Body of pancreas (tissue), 4 donors: ENCODE measurements at places on chromosomes 6 and 20. TPM values are rescaled to one million over a fixed set of nuclear protein-coding genes. Genes with fewer than 3 reads are reported as not detected.

GRCh38 chr6:52983159-52983848 lies 11.8 kb downstream of the GSTA4 start:
- no peak for DNase-seq

DNA sequence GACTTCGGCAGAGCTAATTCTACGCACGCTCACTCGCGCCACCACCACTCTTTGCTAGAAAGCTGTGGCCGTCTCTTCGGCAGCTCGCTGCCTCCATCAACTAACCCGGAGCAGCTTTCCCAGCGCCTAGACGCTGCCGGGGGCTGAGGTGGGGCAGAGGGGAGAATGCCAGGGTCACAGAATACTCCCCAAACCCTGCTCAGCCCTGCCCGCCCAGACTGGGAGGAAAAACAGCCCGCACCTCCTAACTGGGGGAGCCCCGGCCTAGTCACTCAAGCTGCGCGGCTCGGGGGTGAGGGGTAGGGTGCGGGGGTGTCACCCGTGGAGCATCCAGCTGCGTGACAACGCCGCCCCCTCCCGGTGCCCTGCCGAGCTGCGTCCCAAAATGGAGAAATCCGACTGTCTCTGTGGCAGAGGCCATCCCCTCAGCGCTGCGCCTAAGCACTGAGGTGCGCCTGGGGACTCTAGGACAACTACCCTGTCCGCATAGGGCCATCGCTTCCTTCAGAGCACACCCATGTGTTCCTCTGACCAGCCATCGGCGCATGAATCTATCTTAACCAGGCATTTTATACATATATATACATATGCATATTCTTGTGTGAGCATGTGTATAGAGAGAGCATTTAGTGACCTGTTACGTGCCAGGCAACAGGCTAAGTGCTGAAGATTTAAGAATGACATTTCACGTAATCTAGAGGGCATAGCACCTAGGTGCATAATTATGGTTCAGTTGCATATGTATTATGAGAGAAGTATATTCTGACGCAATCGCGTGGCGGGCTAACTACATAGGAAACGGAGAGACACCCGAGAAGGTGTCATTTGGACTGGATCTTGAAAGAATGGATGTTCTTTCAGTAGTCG lies 1.5 kb upstream of the TENT5A start:
- DNase-seq: peak; percentile 79

- DNase-seq: peak; percentile 57
Measured at GRCh38 chr6:4805553-4806336, 29.5 kb downstream of the CDYL start.

GRCh38 chr20:14232650-14233049 lies 104.8 kb downstream of the FLRT3 start:
- no peak for DNase-seq

- no peak for DNase-seq
Measured at GRCh38 chr6:116695401-116695800, 14.4 kb downstream of the KPNA5 start.

- DNase-seq: no peak
Measured at GRCh38 chr6:37538107-37538506, 38.4 kb upstream of the CCDC167 start.

GRCh38 chr20:9642882-9643281 lies 128.5 kb downstream of the LAMP5 start:
- DNase-seq: no peak

GRCh38 chr6:51743999-51744398 lies 343.4 kb downstream of the PKHD1 start:
- no peak for DNase-seq

GRCh38 chr20:52760791-52761190 lies 211.4 kb upstream of the TSHZ2 start:
- no peak for DNase-seq

- no peak for DNase-seq
Measured at GRCh38 chr6:44849806-44850205, 462.3 kb downstream of the CDC5L start.

GRCh38 chr6:43644940-43645612 lies at the start of gene RSPH9:
RSPH9 (plus strand) TSS chr6:43645036; CDS start chr6:43645099, 63 bp downstream.
- peak; percentile 60 for DNase-seq

DNA sequence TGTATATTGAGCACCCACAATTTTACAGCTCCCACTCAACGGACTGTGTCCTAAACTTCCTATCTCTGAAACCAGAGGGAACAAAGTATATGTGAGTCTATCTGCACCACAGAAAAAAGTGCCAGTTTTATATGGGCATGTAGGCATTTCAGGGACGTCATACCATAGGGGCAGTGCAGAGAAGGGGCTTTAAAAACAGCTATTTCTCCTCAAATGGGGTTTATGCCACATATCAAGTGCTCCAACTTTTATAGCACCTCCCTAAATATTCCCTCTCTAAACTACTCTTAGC lies 28.9 kb upstream of the ASF1A start:
- DNase-seq: no peak

- no peak for DNase-seq
Measured at GRCh38 chr6:23505026-23505425, 621.0 kb upstream of the NRSN1 start.

DNA sequence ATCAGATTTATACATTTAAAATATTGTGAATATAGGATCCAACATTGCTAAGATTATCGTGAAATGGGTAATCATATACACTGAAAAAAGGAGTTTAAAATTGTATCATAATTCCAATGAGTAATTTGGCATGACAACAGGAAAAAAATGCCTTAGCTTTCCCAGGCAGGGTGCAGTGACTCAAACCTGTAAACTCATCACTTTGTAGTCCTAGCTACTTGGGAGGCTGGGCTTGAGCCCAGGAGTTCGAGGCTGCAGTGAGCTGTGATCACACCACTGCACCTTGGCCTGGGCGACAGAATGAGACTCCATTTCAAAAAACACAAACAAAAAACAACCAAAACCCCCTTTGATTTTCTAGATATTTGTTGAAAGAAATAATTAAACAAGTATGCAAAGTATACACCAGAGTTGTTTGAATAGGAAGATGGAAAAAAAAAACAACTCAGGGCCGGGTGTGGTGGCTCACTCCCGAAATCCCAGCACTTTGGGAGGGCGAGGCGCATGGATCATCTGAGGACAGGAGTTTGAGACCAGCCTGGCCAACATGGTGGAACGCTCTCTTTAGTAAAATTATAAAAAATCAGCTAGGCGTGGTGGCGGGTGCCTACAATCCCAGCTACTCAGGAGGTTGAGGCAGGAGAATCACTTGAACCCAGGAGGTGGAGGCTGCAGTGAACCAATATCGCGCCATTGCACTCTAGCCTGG lies 98.7 kb downstream of the TRERF1 start:
- DNase-seq: no peak

DNA sequence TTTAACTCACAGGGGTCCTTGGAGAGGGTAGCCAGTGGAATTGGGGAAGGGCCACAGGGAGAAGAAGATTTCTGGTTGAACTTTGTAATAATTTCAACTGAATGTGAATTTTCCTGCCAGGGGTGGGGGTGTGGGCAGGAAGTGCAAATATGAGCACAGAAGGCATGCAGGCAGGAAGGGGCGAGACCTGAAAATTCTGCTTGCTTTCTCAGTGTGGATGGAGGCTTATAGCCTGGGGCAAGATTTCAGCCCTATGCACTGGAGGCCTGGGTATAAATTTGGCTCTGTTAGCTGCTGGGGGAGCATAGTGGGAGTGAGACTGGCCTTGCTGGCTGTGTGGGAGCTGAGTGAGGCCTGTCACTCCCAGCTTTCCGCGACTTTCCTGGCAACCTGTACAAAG lies 54.4 kb downstream of the PERP start:
- DNase-seq: no peak

GRCh38 chr6:11172501-11173327 lies 59.8 kb downstream of the NEDD9 start:
- DNase-seq: peak; percentile 63

DNA sequence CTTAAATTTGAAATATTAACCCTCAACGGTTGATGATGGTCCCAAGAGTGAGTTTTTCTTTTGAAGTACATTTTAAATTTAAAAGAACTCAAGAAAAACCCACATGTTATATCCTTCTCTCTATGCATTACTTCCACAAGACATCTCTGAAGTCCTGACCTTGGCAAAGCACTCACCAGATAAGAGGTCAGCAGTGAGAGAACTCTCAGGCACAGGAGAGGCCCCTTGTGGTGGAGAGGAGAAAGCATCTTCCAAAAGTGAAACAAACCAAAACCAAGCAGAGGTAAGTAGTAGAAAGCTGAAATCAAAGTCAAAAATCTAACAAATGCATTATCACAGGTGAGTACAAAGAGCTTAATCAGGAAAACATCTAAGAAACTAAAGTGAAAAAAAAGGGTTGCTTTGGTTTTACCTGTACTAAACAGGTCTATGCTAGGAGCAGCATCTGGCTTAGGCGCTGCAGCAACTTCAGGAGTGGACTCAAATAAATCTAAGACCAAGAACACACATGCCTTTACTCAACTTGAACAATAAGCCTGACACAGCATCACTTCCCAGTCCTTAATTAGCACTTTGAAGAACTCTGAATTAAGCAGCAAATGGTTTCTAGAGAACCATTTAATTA lies 80.5 kb downstream of the PRSS35 start:
- peak; percentile 22 for DNase-seq

DNA sequence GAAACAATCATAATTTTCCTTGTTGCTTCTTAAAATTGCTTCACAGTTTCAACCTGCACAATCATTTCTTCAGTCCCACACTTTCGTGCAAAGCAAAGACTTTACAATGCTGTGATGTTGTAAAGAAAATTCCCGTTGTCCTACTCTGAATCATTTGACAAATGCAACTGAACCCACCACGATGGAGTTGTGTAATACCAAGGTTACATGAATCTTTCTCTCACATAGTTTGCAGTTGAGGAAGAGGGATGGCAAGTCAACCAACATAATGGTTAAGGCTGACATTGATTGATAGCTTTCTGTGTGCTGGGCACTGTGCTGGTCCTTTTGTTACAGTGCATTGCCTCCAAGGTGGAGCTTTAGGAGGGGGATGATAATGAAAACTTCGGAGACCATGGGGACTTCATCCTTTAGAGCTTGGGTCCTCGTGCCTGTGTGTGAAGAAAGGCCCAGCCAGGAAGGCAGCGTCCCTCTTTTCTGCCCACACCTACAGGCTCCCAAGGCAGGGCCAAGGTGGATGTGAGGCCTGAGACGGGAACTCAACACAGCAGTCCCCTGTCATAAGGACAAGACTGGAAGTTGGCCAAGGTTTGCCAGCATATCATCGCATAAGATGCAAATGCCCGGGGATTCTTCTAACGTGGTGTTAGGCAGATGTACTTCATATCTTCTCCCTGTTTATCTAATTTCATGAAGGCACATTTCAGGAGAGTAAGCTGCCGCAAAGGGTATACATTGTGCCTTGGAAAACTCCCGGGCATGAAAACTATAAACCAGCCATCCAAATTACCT lies 96.9 kb downstream of the LY86 start:
- DNase-seq: no peak

DNA sequence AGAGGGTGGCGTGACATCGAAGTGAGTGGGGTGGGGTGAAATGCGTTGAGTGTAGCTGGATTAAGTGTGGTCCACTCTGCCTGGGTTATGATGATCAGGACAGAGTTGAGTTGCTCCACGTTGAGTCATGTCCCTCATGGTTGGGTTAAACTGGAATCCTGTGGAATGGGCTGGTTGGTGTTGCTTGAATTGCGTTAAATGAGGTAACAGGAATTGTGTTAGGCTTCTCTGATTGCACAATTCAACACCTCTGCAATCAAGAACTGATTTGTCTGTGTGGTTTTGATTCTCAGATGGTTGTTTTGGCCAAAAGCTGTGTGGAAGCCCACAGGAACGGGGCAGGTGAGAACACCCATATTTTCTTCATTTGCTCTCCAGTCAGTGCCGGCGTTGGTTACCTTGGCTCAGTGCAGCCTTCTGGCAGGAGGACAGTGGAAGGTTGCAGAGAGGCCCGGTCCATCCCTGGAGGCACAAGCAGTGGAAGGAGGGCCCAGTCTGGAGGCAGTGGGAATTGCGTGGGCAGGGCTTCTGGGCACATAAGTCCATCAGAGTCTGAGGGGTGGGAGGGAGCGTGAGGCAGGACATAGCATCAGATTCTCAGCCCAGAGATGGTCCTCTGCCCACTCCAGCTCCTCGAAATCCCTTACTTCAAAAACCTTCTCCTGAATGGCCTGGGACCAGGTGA lies 11.6 kb downstream of the NOTCH4 start:
- no peak for DNase-seq

GRCh38 chr20:1867495-1868260 lies 27.5 kb upstream of the SIRPA start:
- no peak for DNase-seq

- no peak for DNase-seq
Measured at GRCh38 chr20:33971147-33971975, 22.4 kb upstream of the RALY start.

GRCh38 chr6:75204959-75205775 lies 686 bp downstream of the COL12A1 start:
- no peak for DNase-seq

GRCh38 chr20:25072226-25072811 lies 9.6 kb downstream of the VSX1 start:
- DNase-seq: no peak

- no peak for DNase-seq
Measured at GRCh38 chr20:5268449-5268848, 48.3 kb downstream of the PROKR2 start.

DNA sequence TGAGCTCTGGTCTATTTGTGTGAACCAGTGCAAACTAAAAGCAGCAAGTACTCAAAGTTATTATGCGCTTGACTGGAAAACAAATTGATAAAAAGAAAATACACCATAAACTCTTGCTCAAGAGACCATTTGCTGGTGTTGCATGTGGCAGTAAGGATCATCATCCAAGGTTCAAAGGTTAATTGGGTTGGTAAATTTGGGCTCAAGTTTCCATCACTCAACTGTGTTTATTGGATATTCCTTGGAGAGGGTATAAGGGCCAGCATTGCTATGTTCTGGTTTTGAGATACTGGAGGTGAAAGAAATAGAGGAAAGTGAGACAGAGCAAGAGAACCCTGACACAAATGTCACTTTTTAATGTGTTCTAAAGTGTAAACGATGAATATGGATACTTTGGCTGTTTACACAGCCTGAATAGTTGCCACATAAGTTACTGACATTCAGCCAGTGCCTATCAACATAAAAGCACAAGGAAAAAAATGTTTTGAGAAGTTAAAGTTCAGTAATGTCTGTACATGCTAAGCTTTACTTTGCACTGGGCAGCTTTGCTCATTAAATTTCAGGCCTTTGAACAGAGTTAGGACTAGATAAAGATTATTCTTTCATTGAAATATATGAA lies 736.1 kb downstream of the HDGFL1 start:
- DNase-seq: no peak

DNA sequence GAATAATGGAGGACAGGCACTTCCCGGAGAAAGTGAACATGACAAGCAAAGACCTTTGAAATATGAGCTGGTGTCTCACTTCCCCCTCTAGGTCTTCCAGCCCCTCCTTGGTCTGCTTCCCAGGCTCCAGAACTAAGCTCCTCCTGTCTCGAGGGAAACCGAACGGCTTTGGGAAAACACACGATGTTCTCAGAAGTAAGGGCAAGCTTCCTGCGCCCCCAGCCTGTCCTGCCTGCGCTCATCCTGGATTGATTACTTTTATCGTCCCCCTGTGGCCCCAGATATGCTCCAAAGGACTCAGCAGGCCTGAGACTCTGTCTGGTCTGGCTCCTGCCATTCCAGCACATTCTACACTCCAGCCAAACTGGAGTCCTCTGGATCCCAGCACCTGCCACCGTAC lies 83.4 kb downstream of the ZNF217 start:
- no peak for DNase-seq

DPPA5 gene
- total RNA-seq: not detected

SCAND1 gene
- 192 TPM for total RNA-seq

ZNF311 gene
- total RNA-seq: not detected

AIF1 gene
- total RNA-seq: 2.3 TPM

TNFRSF21 gene
- total RNA-seq: 24.6 TPM

GGTLC1 gene
- not detected for total RNA-seq

SLC22A16 gene
- total RNA-seq: not detected

RUNX2 gene
- total RNA-seq: 1.0 TPM

FRS3 gene
- 2.6 TPM for total RNA-seq

DLL1 gene
- total RNA-seq: 6.0 TPM

ETV7 gene
- 0.66 TPM for total RNA-seq

HLA-DQB1 gene
- 0.78 TPM for total RNA-seq
